ENCODE measurements at places on chromosomes 1 and 21.

DNA sequence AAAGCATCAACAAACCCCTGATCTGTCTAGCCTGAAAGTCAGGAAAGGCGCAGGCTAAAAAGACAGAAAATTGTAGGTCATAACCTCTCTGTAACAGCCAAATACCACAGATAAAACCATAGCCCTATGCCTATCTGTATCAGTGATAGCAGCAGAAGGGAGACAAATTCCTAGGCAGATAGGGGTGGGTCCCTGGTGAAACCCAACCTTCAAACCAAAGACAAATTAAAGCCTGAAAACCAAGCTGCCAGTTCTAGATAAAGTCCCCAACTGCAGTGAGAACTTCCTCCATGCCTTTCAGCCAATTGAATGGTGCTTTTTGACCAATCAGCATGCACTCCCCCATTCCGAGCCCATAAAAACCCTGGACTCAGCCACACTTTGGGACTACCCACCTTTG, 115.3 kb downstream of the NTPCR start:
- no peaks in the 10 kb centered on the region for H3K4me1 ChIP-seq
- DNase-seq: no peak
- H3K4me3 ChIP-seq: no peak overlapping the region
- no peak overlapping the region for H3K27ac ChIP-seq
- no peaks in the 10 kb centered on the region for H3K36me3 ChIP-seq

GRCh38 chr1:198734323-198735008, 95.6 kb downstream of the PTPRC start:
- no peaks in the 10 kb centered on the region for H3K4me1 ChIP-seq
- H3K4me3 ChIP-seq: no peak overlapping the region
- DNase-seq: no peak
- no peaks in the 10 kb centered on the region for H3K36me3 ChIP-seq
- no peak overlapping the region for H3K27ac ChIP-seq

- DNase-seq: no peak
- H3K36me3 ChIP-seq: no peaks in the 10 kb centered on the region
- H3K4me1 ChIP-seq: peaks cover 6% of the 10 kb centered on the region
- H3K4me3 ChIP-seq: no peak overlapping the region
Observed at GRCh38 chr1:174700775-174701174, 253.0 kb downstream of the GPR52 start.

DNA sequence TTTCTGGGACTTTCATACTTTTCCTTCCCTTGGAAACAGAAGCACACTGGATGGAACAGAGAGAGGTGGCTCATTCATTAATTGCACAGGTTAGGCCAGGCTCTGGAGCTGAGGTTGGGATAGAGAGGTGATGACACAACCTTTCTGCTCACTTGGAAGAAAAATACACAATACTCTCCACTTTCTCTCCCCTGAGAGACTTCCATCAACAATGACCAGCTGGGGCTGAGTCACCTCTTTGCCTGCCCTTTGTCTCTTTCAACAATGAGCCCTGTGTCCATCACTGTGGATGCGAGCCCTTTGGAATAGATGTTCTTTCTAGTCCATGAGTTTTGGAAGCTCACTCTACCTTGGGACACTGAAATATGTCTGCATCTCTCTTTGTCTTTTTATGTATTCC, 43.1 kb downstream of the ATP2B4 start:
- peaks cover 38% of the 10 kb centered on the region for H3K4me1 ChIP-seq
- H3K27ac ChIP-seq: no peak overlapping the region
- H3K4me3 ChIP-seq: no peak overlapping the region
- H3K36me3 ChIP-seq: no peaks in the 10 kb centered on the region
- DNase-seq: no peak
- H3K27me3 ChIP-seq: no peaks in the 10 kb centered on the region

All from liver (tissue), 10 donors.